ENCODE measurements at places on chromosomes 2 and 18.

DNA sequence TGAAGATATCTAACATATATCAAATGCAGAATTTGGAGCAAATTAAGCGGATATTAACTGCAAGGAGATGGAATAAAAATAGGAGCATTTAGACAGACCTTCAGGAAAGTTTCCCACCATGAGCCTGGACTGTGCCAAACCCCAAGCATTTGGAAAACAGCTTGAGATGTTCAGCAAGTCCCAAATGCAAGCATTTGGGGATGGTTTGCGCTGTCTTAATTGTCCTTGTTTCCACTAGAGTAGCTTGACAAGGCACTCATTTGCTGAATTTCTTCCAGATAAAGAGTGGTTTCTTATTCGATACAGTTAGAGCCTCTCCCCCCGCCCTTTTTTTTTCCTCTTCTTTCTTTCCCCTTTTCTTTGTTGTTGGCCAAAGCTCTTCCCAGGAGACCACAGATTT, 77.1 kb upstream of the CDC42EP3 start:
- no peak for DNase-seq

DNA sequence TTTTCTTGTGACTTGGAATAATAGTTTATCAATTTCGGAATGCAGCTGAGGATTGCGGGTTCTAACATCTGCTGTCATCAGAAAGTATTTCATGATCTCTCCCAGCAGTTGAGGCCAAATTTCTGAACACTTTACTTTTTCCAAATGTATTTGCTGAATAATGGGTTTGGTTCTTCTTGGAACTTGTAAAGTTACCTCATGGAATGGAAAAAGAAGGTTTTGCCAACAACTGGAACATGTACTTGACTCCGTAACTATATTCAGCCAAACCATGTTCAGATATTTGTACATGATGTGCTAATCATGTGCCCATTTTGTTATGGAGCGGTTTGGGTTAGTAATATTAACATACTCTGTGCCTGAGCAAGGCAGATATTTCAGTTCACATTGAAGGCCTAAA, 119.6 kb downstream of the LCLAT1 start:
- DNase-seq = no peak

DNA sequence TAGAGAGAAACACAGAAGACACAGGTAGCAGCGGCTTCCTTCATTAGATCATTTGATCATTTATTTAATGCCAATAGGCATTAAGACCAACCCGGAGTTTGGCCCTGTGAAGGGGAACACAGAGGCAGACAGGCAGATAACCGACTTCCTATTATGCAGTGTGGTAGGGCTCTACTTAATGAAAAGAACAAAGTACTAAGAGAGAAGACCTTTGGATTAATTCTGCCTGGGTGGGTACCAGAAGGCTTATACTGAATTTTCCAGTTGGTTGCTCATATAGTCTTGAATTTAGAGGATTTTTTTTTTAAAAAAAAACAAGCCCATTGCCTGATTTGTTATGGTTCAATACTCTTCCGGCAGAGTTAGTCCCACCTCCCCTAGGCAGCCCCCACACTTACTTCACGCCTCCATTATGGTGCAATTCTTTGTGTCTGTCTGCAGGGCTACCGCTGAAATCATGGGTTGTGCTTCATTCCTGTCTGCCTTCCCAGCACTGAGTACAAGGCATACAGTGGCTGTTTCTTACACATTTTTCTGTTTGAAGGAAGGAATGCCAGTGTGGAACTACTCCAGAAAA, 244.3 kb upstream of the APCDD1 start:
- no peak for DNase-seq

DNA sequence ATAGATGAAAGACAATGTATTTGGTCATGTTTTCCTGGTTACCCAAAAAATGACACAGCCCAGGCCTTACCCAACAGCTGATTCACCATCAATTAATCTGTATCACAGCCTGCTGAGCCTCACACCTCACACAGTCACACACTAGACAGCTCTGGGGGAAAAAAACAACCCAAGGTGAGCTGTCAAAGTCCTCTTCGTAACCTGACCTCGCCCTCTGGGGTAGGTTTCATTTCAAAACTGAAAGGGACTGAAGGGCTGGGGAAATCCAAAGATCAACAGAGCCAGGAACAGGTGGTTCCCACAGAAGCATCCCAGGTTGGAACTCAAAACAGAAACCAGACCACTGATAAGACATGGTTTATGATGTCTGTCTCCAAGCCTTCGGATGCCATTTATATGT, 18.2 kb upstream of the PCBP1 start:
- DNase-seq = peak; percentile 92

- DNase-seq = no peak
Observed at GRCh38 chr2:192687015-192687414, 492.3 kb upstream of the TMEFF2 start.

GRCh38 chr2:162297925-162298552, 20.4 kb downstream of the IFIH1 start:
- DNase-seq = peak; percentile 79

DNA sequence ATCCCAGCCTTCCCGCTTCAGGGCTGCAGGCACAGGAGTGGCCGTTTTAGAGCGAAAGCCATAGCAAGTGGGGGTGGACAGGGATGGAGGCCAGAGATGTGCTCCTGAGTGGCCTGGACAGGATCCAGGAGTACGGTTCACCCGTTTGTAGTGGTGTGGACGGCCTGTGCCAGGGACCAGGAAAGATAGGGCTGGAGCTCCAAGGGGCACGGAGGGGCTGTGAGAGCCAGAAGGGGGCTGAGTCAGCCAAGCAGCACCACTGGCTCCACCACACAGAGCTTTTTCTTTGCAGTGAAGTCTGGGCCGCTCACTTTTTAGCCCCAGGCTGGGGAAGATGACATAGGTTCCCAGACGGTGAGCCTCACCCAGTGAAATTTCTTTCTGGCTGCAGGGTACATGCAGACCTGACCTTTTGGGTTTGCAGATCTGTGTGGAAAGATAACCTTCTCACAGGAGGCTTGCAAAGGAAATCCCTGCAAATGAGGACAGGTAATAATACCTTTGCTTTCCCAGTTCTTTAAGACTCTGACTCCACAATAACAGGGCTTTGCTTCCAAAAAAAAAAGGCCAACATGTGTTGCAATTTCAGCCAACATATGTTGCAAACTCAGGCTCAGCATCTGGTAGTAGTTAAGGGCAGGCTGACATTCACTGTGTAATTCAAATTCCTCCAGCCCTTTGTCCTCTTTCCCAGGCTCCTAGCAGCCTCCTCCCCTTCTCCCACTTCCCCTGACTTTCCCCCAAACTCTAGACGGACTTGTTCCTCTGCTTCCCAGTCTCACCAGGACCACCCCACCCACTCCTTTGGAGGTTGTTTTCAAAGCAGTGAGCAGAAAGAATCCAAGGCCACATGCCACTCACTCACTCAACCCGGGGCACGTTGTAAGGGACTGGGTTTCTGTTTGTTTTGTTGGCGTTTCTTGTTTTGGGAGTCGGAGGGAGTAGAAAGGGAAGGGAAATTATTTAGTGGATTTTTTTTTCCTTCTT, 20.3 kb upstream of the LAPTM4A start:
- no peak for DNase-seq

All from CD4-positive, alpha-beta T cell treated with Interleukin-21 for 1 hour (primary cell).